ENCODE measurements at places on chromosomes 13 and 19. TPM values are rescaled to one million over a fixed set of nuclear protein-coding genes. Genes with fewer than 3 reads are reported as not detected.

CYP2F1 gene
- not detected for total RNA-seq

TNNI3 gene
- 7,865 TPM for total RNA-seq

DNA sequence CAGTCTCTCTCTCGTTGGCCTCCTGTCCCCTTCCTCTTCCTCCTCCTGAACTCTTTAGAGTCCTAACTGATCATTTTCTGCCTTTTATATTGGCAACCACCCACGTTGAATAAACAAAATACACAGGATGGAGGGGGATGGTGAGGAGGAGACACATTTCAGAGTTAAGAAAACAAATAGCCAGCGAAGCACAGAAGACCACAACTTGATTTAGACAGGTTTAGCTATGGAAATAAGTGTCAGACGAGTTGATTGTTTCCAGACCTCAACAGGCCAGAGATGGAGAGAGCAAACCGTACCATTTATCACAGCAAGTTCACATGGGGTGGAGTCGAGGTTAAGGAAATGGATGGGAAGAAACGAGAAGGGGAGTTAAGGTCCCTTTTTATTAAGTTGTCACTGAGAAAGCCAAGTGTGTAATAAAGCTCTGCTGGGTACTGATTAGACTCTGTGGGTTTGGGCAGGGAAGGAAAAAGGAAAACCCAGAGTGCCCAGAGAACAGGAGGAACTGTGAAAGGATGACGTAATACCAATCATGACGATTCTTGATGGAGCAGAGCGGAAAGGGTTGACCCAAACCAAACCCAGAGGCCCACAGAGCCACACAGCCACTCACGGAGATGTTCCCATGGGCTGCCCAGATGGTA lies 11.1 kb upstream of the SERP2 start:
- DNase-seq, result no peak

- no peak for DNase-seq
These were observed 507 bp downstream of the ALG5 start for GRCh38 chr13:36998624-36999041.

GRCh38 chr13:35266412-35266811 lies 210.1 kb downstream of the MAB21L1 start:
- no peak for DNase-seq

GRCh38 chr19:29785360-29785759 lies 26.4 kb upstream of the CCNE1 start:
- DNase-seq, result no peak

DNA sequence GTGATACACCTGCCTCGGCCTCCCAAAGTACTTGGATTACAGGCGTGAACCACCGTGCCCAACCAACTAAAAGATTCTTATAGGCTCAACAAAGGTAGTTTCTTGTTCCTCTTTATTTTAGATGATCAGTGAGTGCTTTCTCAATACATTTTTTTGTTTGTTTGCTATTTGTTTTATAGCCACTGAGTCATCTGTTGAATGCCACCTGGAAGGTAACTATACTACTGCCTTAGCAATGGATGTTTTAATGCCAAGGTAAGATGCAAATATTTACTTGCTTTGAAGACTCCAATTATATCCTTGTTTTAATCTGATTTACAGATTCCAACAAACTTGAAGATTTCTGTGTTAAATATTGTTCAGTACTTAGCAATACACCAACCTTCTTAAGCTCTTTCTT lies 2807.4 kb upstream of the PCDH20 start:
- DNase-seq, result no peak

GRCh38 chr13:48318377-48318811 lies 14.8 kb downstream of the RB1 start:
- DNase-seq, result no peak

DNA sequence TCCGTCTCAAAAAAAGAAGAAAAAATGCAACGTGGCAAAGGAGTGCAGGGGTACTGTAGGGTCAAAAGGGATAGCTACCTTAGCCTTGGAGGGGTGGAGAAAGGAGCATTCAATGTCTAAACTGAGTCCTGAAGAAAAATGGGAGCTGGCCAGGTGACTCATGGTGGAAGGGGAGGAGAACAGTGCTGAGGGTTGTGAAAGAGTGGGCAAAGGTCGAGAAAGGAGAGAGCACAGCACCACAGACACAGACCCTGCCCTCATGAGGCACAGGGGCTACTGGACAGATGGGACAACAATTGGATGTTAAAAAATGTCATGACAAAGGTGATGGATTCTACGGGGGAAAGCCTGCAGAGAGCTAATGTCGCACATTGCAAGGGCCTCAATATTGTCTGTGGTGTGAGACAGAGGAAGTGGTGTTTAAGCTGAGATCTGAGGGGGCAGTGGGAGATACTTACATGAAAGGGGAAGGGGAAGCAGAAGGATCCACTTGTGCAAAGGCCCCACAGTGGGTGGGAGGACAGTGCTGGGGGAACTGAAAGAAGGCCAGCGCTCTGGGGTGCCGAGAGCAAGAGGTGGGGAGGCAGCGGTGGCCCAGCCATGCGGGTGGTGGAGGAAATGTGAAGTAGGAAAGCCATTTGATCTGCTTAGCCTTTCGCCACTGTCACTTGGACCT lies 42.9 kb upstream of the URAD start:
- no peak for DNase-seq

- peak; percentile 57 for DNase-seq
These were observed 80.2 kb downstream of the SPACA7 start for GRCh38 chr13:112456138-112457056.

- no peak for DNase-seq
These were observed 24.8 kb upstream of the LAIR1 start for GRCh38 chr19:54389553-54389952.

DNA sequence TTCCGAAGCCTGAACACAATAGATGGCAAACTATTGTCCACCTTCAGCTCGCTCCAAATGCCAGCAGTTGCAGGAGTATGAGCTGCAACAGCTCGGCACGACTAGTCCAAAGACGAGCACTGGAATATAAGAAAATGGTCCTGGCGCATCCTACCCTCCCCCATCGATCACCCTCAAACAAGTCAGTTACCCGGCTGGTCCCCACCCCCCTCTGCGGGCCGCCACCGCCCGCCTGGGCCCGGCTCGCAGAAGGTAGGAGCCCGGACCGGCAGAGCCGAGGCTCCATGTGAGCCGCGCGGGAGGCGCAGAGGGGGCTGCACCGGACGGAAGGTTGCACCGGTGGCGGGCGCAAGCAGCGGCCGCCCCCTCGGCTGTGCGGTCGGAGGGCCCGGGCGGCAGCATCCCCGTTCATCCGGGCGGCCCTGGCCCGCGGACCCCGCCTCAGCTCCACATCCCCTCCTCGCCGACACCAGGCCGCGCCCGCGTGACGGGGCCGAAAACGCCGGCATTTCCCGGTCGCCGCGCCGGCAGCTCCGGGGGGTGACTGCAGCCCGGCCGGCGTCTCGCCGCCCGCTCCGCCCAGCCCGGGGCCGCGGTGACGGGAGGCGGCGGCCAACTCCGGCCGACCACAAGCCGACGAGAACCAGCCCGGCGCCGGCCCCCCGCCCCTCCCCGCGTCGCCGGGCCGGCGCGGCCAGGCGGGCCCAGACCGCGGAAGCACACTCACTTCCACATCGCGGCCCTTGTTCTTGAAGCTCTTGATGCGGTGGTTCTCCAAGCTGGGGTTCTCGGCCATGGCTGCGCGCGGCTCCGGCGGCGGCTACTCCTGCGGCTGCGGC lies 552 bp downstream of the KPNA3 start:
- DNase-seq, result peak; percentile 78

DNA sequence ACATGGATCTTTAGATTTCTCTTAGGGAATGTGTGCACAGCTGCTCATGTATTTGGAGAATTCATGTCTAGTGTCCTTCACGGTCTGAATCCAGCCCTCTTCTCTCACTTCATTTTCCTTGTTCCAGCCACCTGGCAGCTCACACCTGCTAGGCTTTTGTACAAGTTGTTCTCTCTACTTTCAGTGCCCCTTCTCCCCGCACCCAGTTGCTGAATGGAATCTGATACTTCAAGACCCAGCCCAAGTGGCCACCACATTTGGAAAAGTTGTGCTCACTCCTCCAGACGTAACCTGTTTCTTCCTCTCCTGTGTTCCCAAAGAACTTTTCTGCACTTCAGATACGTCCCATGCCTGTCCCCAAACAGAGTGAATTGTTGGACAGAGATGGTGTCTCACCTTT lies 235.6 kb downstream of the SHISA2 start:
- no peak for DNase-seq

DNA sequence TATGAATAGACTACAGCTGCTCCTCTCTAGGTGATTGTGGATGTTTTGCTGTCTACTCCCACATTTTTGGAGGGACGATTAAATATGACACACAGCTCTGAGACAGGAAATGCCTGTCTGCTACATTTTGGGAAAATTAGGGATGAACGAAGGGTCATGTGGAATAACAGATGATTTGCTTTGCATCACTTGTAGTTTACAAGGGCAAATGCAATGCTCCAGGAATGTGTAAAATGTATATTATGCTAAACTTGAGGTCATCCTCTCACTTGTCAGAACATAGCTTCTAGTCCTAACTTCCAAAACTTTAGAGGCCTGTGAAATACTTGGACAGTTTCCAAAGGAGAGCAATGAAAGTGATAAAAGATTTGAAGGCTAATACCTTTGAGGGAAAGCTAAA lies 284.2 kb upstream of the DACH1 start:
- no peak for DNase-seq

DNA sequence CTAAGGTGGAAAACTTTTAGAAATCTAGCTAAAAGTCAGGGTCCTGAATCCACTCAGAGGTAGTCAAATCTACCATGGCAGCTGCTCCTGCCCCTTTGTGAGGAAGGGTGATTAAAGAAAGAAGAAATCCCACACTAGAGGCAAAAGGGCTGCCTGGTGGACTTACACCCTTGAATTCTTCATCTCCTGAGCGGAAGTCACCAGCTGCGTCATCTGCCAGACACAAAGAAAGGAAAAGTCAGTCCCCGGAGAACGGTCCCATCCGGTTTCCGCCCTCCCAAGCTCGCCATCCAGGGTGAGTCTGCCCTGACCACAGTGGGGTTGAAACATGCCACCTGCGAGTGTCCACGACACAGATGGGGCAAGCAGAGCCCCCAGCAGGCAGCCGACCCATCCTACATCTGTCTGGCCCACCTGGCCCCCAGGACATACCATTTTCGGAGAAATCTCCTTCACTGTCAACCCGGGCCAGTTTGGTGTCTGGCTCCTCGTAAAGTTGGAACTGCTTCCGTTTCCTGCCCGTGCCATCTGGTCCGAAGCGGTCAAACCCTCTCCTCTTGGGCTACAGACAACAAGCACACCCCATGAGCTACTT lies 7.7 kb downstream of the AKAP8 start:
- no peak for DNase-seq

Data from cardiac septum (tissue), 1 donor.